ENCODE measurements at places on chromosomes 11 and 22.

DNA sequence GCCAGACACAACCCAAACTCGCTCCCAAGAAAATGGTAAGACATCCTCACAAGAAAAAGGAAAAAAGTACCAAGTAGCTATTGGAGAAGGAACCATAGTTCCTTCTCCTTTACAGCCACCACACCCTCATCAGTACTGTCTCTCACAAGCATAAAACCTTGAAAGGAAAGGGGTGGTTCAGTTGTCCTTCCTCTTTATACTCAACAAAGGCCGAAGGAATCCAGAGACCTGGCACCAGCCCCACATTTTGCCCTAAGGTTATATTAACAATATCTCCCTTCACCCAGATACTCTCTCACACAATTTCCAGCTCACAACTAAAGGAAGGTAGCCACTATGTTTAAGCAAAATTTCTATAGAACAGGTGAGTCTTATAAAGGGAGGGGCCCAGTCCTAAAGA lies 8.5 kb downstream of the FHIP1B start:
- DNase-seq: no peak

- DNase-seq: no peak
Measured at GRCh38 chr11:66625041-66625751, 8.8 kb downstream of the RBM14 start.

DNA sequence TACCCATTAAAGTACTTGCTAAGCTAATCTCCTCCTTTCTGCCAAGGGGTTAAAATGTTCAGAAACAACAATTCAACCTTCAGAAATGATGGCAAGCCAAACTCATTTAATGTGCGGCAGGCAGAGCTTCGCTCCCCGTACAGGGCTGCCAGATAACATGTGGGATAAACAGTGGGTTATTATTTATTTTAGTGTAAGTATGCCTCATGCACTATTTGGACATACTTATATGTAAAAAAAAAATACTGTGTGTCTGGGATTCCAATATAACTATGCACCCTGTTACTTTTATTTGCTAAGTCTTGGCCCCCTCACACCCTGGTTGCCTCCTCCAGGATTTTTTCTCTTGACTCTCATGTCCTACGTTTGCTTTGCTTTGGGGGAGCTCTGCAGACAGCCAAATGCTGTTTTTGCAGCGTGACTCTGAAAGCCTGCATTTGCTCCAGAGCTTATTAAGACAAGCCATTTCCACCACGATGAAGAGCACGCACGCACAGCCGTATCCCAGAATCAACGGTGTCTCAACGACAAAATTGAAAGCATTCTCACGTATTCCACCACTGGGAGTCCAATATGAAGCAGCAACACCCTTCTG lies 86.5 kb upstream of the SHANK2 start:
- no peak for DNase-seq

- peak; percentile 51 for DNase-seq
Measured at GRCh38 chr11:33362051-33362910, 105.1 kb downstream of the HIPK3 start.

GRCh38 chr11:104433751-104434150 lies 269.8 kb upstream of the PDGFD start:
- no peak for DNase-seq

DNA sequence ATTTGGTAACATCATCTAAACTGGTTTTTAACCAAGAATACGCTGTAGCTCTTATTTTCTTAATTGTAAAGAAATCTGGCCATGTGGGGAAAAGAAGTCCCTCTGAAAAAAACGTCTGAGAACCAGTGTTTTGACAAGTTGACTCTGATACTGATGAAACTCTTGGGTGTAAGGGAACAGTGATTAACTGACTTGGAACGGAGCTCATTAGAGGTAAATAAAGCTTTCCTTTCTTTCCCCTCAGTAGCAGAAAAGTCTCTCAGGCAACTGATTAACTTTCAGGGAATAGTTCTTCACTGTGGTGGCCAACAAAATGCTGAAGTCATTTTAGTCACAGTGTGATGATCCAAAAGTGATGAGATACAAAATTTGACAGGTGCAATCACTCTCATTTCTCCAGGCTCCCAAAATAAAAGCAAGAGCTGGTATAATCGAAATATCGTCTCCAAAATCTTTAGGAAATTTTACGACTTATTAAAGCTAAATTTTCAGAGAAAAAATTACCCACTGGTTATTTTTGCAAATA lies 52.3 kb downstream of the SLC36A4 start:
- DNase-seq: no peak

GRCh38 chr11:62958547-62959421 lies 26.0 kb downstream of the SLC22A6 start:
- no peak for DNase-seq

- no peak for DNase-seq
Measured at GRCh38 chr11:13448876-13449275, 14.1 kb downstream of the BTBD10 start.

GRCh38 chr11:61599968-61600710 lies 19.3 kb upstream of the SYT7 start:
- DNase-seq: no peak

- DNase-seq: no peak
Measured at GRCh38 chr11:12523180-12523924, 146.0 kb downstream of the PARVA start.

- no peak for DNase-seq
Measured at GRCh38 chr11:101444851-101445250, 139.0 kb downstream of the TRPC6 start.

DNA sequence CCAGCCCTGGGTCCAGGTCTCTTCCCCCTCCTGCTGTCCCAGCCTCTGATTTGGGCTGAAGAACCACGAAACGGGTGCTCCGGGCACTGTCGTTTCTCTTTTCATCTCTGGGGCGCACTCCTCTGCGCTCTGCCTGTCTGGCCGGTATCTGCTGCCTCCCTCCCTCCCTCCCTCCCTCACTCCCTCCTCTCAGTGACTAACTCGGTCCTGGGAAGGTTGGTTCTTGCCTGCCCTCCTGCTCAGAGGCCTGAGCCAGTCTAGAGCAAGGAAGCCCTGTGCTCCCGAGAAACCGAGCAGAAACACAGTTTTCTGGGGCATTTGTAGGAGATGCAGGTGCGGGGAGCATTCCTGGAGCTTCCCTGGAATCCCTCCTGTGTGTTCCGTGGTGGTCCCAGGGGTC lies 1235.2 kb downstream of the BRD1 start:
- DNase-seq: no peak

DNA sequence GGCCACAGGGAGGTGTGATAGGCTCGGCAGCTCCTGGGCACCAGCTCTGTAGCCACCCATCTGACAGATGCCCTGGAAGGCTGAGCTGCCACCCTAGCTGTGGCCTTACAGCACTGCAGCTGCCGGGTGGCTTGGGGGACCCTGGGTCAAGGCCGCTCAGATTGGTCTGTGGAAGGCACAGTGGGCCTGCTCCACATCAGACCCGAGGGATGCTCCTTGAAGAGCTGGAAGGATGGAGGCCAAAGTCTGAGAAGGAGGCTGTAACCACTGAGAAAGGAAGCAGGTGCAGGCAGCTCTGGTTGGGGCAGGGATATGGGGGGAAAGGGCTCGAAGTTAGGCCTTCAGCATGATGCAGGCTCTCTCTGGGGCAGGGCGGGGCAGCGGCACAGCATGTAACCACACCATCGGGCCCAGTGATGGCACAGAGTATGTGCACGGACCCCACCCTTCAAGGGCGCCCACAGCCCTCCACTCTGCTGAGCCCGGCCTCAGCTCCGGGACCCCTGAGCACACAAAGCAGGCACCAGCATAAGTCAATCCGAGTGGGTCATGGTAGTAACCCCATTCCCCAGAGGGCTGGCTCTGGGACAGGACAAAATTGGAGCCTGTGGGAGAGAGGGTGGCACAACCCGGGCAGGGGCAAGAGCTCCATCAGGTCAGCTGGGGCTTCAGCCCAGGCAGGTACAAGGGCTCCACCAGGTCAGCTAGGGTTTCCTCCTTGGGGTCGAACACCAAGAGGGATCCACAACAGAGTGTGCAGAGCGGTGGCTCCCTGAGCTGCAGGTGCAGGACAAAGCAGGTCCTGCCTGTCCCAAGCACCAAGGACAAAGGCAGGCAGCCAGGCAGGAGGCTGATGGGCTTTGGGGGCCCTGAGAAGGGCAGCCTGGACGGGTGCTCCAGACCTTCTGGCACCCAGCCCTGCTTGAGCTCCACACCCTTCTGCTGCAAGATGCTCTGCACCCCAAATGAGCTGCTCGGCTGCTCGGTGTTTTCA lies 1511.1 kb downstream of the BRD1 start:
- no peak for DNase-seq

DNA sequence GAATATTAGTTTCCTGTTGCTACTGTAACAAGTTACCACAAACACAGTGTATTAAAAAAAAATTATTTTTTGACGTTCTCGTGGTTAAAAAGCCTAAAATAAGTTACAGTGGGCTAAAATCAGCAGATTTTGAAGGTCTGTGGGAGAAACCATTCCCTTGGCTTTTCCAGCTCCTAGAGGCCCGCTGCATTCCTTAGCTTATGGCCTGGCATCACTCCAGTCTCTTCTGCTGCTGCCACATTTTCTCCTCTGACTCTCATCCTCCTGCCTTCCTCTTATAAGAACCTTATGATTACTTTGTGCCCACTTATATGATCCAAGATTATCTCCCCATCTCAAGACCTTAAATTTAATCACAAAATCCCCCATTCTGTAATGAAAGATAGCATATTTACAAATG lies 392.7 kb downstream of the GUCY1A2 start:
- DNase-seq: no peak

- DNase-seq: no peak
Measured at GRCh38 chr22:27874185-27874584, 44.9 kb downstream of the PITPNB start.

- DNase-seq: no peak
Measured at GRCh38 chr11:75582506-75582894, 20.4 kb downstream of the SERPINH1 start.

GRCh38 chr11:122665861-122666260 lies 10.3 kb downstream of the UBASH3B start:
- no peak for DNase-seq

DNA sequence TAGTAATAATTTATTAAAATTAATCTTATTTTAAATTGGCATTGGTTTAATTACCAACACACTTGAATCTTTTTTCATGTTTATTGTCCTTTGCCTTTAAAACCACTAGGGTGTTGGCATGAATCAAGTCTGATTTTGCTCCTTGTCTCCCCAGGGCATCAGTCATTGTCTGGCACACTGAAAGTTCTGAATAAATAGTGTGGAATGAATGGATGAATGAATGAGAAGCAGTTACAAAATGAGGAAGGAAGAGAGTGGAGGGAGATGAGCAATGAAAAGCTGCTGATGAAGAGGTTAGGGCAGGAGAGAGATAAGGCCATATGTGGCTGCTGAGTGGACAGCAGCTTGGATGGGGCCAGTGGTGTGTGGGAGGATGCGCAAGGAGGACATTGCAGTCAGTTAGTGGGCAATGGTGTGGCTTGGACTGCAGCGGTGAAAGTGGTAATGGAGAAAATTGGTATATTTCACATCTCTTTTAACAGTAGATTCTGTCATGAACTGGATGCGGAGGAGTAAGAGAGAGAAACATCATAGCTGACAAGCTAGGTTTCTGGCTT lies 132.0 kb downstream of the SPON1 start:
- DNase-seq: no peak

GRCh38 chr11:12377106-12377823 lies at the start of gene PARVA:
Gene PARVA (plus strand): TSS chr11:12377571. CDS start chr11:12377648, 77 bp downstream.
- DNase-seq: no peak

GRCh38 chr11:43856993-43857392 lies 23.6 kb upstream of the ALKBH3 start:
- no peak for DNase-seq

GRCh38 chr11:96037405-96037949 lies 113.6 kb upstream of the MTMR2 start:
- no peak for DNase-seq

DNA sequence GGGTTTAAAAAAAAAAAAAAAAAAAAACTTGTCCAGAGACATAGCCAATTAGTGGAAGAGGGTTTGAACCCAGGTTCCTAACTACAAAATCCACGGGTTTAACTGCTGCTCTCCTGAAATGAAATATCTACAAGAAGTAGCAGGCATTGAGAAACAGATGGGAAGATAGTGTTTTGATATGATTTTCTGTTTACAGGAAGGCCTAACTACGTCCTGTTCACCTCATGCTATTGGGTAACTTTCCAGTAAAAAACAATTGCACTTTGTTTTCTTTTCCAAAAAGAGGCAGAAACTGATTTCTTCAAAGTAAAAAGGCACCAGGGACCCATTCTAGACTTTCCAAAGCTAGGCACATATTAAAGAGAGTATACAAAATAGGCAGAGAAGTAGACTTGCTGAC lies 5.9 kb upstream of the C11orf91 start:
- no peak for DNase-seq

GRCh38 chr22:21632237-21632895 lies at the start of gene CCDC116:
Gene CCDC116 (plus strand): TSS chr22:21632760. CDS start chr22:21633182, 422 bp downstream.
- peak; percentile 73 for DNase-seq

- DNase-seq: no peak
Measured at GRCh38 chr11:27397624-27398399, 34.8 kb upstream of the CCDC34 start.

GRCh38 chr11:84234462-84235202 lies 948.5 kb upstream of the CCDC90B start:
- DNase-seq: no peak

GRCh38 chr11:2530131-2530854 lies 85.5 kb downstream of the KCNQ1 start:
- DNase-seq: no peak

GRCh38 chr11:66011239-66011784 lies 496 bp upstream of the CST6 start:
- no peak for DNase-seq

GRCh38 chr11:75103380-75104026 lies 6.8 kb upstream of the OR2AT4 start:
- DNase-seq: no peak

DNA sequence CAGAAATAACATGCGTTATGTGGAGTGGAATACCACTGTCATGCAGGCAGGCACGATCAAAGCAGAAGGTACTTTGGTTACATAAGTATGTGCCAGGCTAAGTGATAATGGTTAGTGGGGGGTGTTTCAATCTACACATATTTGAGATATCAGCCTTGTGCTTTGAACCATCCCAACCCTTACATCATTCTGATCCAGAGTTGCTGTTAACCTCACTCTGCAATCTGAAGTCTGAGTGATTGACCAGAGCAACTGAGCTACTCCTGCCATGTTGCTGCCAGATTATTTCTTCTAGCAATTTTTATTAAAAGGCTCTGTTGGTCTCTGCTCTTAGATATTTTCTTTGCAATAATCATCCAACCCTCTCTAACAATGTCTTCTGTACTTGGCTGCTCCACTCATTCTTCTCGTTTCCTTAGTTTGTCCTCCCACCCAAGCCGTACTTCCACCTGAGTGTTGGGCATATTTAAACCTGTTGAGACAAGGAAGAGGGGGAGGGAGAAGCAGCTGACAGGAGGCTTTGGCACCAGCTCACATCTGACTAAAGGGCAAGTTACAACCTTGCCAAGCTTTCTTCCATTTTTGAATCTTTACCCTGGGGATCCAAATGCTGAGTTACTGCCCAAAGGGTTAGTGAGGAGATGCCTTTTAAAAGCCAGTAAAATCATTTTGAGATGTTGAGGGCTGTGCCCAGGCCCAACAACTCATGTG lies 114.1 kb upstream of the SESN3 start:
- DNase-seq: no peak

- DNase-seq: peak; percentile 29
Measured at GRCh38 chr11:76234416-76235232, 28.3 kb upstream of the WNT11 start.

- no peak for DNase-seq
Measured at GRCh38 chr22:25970374-25970911, 198.8 kb upstream of the SEZ6L start.

GRCh38 chr11:73149105-73149504 lies 7.0 kb upstream of the FCHSD2 start:
- DNase-seq: no peak

- DNase-seq: no peak
Measured at GRCh38 chr11:3909901-3910300, 54.4 kb downstream of the STIM1 start.

- DNase-seq: no peak
Measured at GRCh38 chr22:42281706-42282251, 11.3 kb upstream of the TCF20 start.

GRCh38 chr11:33187998-33188722 lies 26.9 kb upstream of the CSTF3 start:
- no peak for DNase-seq

Data from CD4-positive, alpha-beta T cell treated with Interleukin-4 for 4 hours (primary cell).